HT1080 (cell line): ENCODE measurements at places on chromosomes 2 and 18. TPM values are rescaled to one million over a fixed set of nuclear protein-coding genes. Genes with fewer than 3 reads are reported as not detected.

DNA sequence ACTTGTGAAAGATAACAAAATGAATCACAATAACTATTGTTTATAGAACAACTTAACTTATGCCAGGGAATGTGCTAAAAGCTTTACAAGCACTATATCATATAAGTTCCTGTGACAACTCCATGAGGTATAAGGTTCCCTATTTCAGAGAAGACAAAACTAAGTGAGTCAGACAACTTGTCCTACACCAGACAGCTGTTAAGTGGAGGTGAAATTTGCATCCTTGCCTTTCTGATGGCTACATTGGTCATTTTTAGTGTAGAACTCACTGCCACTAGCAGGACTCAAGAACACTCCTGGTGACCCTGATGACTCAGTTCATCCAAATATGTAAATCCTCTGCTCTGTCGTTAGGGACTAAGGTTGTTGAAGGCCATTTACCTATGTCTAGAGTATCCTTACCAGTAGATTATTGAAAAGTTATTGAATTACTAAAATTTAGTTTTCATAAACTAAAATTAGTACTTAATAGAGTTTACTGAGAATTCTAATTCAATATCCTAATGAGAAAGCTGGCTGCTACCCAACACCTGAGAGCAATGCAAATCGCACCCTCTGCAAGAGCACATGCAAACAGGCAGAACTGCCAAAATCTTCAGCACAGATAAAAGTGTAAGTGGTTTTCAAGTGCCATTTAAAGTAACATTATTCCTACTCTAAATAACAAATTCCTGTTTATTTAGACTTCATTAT lies 636.2 kb downstream of the NRXN1 start:
- DNase-seq = no peak

GRCh38 chr18:55384551-55385275 lies 203.3 kb downstream of the TCF4 start:
- peak; percentile 46 for DNase-seq

DNA sequence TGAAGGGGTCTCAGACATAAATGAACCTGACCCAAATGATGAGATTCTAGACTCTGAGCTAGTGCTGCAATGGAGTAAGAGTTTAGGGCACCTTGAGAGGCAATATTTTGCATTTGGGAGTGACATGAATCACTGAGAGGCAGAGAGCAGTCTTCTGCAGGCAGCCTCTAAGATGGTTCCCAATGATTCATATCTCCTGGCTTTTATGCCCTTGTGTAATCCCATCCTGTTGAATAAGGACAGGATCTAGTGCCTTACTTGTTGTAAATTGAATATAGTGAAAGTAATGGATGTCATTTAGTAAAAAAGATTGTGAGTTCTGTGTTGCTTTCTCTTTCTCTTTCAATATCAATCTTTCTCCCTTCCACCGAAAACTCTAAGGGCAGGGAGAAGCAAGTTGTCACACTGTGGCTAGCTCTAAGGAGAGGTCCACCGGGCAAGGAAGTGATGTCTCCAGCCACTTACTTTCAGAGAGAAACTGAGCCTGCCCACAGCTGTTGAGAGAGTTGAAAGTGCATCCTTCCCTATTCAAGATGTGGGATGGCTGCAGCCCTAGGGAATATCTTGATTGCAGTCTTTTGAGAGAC lies 144.7 kb downstream of the TRIB2 start:
- DNase-seq = peak; percentile 64

DNA sequence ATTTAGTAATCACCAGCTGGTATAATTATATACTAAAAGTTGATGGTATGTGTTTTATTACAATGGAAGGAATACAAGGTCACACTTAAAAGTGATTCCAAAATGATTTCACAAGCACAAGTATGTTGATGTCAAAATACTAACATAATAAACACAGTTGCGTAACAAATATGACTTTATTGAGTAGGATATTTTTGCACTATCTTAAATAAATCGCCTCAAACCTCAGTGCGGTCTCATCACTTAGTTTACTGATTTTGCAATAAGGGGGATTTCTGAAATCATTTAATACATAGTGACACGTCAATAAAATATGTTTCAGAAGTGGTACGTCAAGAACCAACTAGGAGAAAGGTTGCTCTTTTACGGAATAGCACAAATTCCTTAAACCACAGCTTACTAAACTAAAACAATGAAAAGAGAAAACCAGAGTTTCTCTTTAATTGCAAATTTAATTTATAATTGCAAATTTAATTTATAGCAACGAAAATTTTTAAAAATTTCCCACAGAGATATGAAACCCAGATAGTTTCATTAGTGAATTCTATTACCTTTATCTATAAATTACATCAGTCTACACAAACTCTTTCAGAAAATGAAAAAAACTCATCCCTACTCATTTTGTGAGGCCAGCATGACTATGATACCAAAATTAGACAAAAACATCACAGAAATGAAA lies 304.0 kb upstream of the REG3G start:
- DNase-seq = no peak

DNA sequence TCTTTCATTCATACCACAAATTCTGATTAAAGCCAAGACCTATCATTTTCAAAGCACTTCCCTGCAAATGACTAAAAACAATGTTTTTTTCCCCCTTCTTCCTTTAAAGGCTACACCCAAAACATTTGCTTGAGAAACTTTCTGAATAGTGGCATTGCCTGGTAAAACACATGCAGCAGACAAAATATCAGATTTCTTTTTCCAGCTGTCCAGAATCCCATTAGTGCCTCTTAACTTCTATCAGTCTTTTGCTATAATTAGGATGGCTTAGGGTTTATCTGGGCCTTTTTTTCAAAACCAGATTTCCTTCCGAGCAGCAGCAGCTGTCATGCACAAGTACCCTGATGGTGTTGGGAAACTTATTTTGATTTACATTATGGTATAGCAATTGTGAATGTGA lies 50.6 kb downstream of the ALPK2 start:
- peak; percentile 57 for DNase-seq

GRCh38 chr2:240172071-240172895 lies 31.8 kb upstream of the OTOS start:
- DNase-seq = no peak

- DNase-seq = no peak
Observed at GRCh38 chr2:43123981-43124686, 102.3 kb downstream of the ZFP36L2 start.

The KCNJ3 gene
- total RNA-seq = 0.37 TPM in 1 of 2 replicates, not detected in the other

The DPP4 gene
- total RNA-seq = not detected in 2 replicates

The EML4 gene
- 29.2 and 36.8 TPM in 2 replicates for total RNA-seq

The LGALSL gene
- 1.7 and 3.0 TPM in 2 replicates for total RNA-seq

The MROH2A gene
- not detected in 2 replicates for total RNA-seq

The L3MBTL4 gene
- total RNA-seq = 0.43 TPM in 1 of 2 replicates, not detected in the other

The RAB6D gene
- total RNA-seq = not detected in 2 replicates

The RPL37A gene
- total RNA-seq = 2,842 and 5,277 TPM in 2 replicates
